ENCODE measurements at places on chromosomes 13 and 19. TPM values are rescaled to one million over a fixed set of nuclear protein-coding genes. Genes with fewer than 3 reads are reported as not detected.
A peak's percentile ranks its signal among the peaks of the same experiment; 100 is the strongest.

GRCh38 chr13:70424428-70424827 is 316.2 kb upstream of the KLHL1 start:
- no peak overlapping the region for H3K4me3 ChIP-seq
- no peaks in the 10 kb centered on the region for H3K36me3 ChIP-seq
- no peaks in the 10 kb centered on the region for H3K4me1 ChIP-seq
- DNase-seq, result no peak
- no peak overlapping the region for H3K27ac ChIP-seq

GRCh38 chr13:73714522-73714921 is 419.7 kb downstream of the KLF12 start:
- H3K27ac ChIP-seq, result peak overlapping the region; percentile 73
- no peaks in the 10 kb centered on the region for H3K27me3 ChIP-seq
- H3K4me3 ChIP-seq, result no peak overlapping the region
- H3K36me3 ChIP-seq, result peaks cover 7% of the 10 kb centered on the region

MBD3L3 gene
- not detected for total RNA-seq

SWSAP1 gene
- 1.4 TPM for total RNA-seq

GRCh38 chr13:87570669-87571068 is 100.5 kb upstream of the SLITRK5 start:
- H3K4me3 ChIP-seq, result no peak overlapping the region
- no peak for DNase-seq
- no peaks in the 10 kb centered on the region for H3K4me1 ChIP-seq
- no peaks in the 10 kb centered on the region for H3K27me3 ChIP-seq
- H3K36me3 ChIP-seq, result no peaks in the 10 kb centered on the region

- peaks cover 20% of the 10 kb centered on the region for H3K36me3 ChIP-seq
- peak; percentile 39 for DNase-seq
- no peak overlapping the region for H3K4me3 ChIP-seq
- peaks cover 6% of the 10 kb centered on the region for H3K4me1 ChIP-seq
- no peaks in the 10 kb centered on the region for H3K27me3 ChIP-seq
Measured at GRCh38 chr13:39712626-39713025, 57.2 kb downstream of the COG6 start.

KLF5 gene
- 226 TPM for total RNA-seq

GRCh38 chr13:63305641-63306133 is 1890.0 kb upstream of the PCDH20 start:
- H3K4me3 ChIP-seq, result no peak overlapping the region
- no peaks in the 10 kb centered on the region for H3K27me3 ChIP-seq
- no peaks in the 10 kb centered on the region for H3K4me1 ChIP-seq
- DNase-seq, result no peak

DNA sequence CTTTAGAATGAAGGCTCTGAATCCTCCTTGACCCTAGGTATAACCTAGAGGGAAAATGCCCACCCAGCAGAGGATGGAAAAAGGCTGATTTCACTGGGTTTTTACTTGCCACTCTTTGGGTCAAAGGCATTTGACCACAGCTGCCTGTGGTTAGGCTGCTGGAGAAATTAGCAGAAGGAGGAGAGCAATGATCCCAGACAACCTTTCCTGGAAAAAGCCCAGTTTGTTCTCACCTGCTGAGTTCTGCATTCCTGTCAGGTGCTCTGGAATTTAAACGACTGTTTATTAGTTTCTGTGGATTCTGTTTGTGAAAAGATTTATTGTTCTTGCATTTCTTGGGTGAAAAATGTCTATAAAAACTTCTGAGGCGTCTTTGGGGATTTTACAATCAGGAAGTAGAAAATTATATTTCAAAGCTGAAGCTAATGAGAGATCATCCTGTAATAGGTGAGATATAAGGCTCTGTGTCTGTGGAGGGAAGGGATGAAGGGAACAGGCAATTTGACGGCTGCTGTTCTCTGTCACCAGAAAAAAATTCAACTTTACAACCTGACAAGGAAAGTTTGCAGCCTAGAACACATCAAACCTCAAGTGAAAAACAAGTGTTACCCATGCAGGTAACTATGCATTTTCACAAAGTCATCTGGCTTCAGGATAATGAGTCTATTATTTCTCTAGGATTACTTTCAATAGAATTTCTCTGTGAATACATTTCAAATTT is 519.7 kb downstream of the DIAPH3 start:
- no peak for DNase-seq
- H3K27me3 ChIP-seq, result peaks cover 41% of the 10 kb centered on the region
- no peaks in the 10 kb centered on the region for H3K36me3 ChIP-seq

- H3K27ac ChIP-seq, result no peak overlapping the region
- peaks cover 11% of the 10 kb centered on the region for H3K36me3 ChIP-seq
- DNase-seq, result no peak
- H3K4me1 ChIP-seq, result no peaks in the 10 kb centered on the region
Measured at GRCh38 chr19:497491-497868, 1.2 kb downstream of the MADCAM1 start.

MCEMP1 gene
- 0.44 TPM for total RNA-seq

EFNB2 gene
- 45.7 TPM for total RNA-seq
